ENCODE measurements at places on chromosomes 11 and 22.

DNA sequence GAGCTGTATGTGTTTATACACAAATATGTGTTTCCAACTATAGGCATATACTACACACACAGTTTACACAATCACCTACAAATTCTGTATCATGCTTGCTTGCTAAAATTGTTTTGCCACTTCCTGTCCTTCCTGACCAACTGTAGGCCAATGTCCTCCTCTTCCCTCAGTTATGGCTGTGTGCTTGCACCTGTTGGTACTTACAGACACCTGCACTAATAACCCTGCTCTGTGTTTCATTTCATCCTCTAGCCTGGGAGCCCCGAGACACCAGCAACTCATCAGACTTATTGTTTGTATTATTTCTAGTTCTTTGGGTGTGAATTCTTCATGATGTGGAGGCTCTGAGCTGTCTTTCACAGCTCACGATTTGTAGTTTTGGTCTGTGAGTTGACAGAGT lies 1.8 kb upstream of the NCF4 start:
- DNase-seq = no peak

DNA sequence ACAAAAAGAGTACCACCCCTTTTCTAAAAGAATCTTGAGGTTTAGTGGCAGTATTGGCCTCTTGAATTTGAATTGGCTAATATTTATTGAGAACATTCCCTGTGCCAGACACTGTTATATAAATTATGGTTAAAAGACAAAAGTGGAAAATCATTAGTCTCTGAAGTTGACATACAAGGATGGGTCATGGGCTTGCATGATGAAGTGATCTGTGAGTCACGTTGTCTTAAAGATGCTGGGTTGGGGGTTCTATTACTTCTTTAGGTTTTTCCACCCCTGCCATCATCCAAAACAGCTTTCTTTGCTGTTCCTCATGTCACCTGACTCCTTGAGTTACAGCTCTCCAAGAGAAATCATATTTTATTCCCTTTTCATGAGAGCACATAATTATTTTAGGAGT lies 85.0 kb downstream of the CD44 start:
- DNase-seq = no peak

- no peak for DNase-seq
Observed at GRCh38 chr11:972523-973211, 47.0 kb downstream of the AP2A2 start.

- DNase-seq = no peak
Observed at GRCh38 chr11:93166194-93166593, 31.6 kb downstream of the SLC36A4 start.

- no peak for DNase-seq
Observed at GRCh38 chr11:61718046-61718531, 34.3 kb upstream of the MYRF start.

- no peak for DNase-seq
Observed at GRCh38 chr11:121762820-121763219, 310.1 kb upstream of the SORL1-AS1 start.

GRCh38 chr11:126147208-126148111 lies 64.0 kb downstream of the RPUSD4 start:
- no peak for DNase-seq

- DNase-seq = no peak
Observed at GRCh38 chr22:41544671-41545476, 604 bp upstream of the POLR3H start.

DNA sequence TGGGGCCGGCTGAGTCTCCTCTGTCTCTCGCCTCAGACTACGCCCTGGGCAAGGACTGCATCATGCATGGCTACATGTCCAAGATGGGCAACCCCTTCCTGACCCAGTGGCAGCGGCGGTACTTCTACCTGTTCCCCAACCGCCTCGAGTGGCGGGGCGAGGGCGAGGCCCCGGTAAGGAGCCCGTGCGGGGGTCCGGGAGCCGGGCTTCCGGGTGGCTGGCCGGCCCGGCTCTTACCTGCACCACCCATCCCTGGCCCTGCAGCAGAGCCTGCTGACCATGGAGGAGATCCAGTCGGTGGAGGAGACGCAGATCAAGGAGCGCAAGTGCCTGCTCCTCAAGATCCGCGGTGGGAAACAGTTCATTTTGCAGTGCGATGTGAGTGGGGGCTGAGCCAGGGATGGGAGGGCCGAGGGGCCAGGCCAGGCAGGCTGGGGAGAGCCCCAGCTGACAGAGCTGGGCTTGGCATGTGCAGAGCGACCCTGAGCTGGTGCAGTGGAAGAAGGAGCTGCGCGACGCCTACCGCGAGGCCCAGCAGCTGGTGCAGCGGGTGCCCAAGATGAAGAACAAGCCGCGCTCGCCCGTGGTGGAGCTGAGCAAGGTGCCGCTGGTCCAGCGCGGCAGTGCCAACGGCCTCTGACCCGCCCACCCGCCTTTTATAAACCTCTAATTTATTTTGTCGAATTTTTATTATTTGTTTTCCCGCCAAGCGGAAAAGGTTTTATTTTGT lies 4.1 kb upstream of the ANKRD13D start:
- no peak for DNase-seq

- no peak for DNase-seq
Observed at GRCh38 chr11:130785380-130786116, 130.7 kb downstream of the SNX19 start.

GRCh38 chr22:37263966-37264887 lies 18.1 kb upstream of the CYTH4 start:
- no peak for DNase-seq

DNA sequence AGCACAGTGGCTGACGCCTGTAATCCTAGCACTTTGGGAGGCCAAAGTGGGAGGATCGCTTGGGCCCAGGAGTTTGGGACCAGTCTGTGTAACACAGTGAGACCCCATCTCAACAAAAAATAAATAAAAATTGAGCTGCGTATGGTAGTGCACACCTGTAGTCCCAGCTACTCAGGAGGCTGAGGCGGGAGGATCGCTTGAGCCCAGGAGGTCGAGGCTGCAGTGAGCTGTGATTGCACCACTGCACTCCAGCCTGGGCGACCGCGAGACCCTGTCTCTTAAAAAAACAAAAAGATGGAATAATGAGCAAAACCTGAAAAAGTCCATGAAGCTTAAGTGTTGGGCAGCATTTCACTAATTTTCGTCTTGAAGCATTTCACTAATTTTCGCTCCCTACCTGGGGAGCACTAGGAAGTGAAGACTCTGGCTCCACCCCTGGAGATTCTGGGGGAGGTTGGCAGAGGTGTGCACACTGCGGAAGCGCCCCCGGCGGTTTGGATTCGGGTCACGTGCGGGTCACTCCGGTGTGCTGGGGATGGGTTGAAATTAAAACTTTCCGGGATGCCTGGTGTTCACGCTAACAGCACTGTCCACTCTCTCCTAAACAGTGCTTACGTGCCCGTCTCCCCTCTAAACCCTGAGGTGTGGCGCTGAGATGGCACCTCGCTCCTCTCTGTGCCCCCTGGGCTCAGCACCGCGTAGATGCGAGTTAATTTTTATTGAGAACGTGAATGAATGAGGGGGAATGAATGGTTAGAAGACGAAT lies 906 bp upstream of the NAA40 start:
- no peak for DNase-seq

- no peak for DNase-seq
Observed at GRCh38 chr11:93054881-93055280, 85.4 kb downstream of the MTNR1B start.

- DNase-seq = no peak
Observed at GRCh38 chr11:19905280-19905853, 192.7 kb downstream of the NAV2 start.

DNA sequence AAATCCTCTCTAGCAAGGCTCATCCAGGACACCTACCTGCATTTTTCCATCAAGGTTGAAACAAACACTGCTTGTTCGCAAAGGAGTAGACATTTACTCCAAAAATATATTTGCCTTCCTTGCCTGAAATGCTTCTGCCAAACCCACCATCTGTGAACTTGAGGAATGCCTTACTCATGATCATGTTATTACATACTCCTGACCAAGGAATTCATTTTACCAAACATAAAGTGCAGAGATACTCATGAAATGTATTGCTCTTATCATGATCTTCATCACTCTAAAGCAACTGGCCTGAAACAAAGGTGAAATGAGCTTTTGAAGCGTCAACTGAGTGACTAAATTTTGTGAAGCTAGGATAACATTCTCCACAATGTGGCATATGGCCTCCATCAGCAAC lies 243.1 kb upstream of the CCDC179 start:
- no peak for DNase-seq
